ENCODE measurements at places on chromosomes 5 and 9.
A peak's percentile ranks its signal among the peaks of the same experiment; 100 is the strongest.

GRCh38 chr5:10456583-10457420 is 15.1 kb downstream of the ROPN1L start:
- no peak for DNase-seq

- peak; percentile 85 for DNase-seq
These were observed 37.0 kb downstream of the ALG2 start for GRCh38 chr9:99184475-99185347.

GRCh38 chr5:71954329-71954728 is 152.9 kb upstream of the MAP1B start:
- DNase-seq = no peak

- no peak for DNase-seq
These were observed 72.6 kb downstream of the ENTREP1 start for GRCh38 chr9:69397384-69398214.

DNA sequence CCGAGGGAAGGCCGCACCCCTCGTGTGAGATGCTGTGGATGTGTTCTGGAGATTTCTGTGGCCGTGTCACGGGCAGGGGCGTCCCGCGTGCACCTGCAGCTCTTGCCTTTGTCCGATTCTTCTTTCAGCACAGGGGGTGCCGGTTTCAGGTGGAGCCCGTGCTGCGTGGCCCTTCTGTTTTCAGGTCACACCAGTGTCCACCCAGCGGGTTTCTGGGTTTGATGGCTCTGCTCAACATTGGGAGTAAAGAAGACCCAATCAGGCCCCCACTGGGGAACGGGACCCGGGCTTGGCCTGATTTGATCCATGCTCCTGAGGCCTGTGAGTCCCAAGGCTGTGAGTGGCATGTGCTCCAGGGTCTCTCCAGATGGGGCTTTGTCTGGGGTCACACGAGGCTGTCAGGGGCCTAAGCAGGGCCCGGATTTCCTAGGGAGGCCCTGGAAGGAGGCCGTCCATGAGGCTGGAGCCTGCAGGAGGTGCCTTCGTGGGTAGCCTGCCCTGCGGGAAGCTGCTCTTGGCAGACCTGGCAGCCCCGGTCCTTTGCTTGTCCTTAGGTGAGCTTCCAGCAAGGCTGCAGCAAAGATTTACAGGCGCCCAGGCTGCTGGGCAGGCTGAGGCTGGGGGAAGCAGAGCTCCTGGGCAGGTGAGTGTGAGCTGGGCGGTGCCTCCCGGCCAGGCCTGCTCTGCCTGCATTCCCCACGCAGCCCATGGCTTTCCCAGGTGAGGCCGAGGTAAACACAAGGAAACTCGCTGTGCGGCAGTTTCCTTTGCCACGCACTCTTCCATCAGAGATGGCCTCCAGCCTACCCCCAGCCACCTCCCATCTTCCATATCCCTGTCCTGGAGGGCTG is 12.8 kb downstream of the MRPL36 start:
- no peak for DNase-seq

- DNase-seq = no peak
These were observed 30.0 kb upstream of the GPR21 start for GRCh38 chr9:123003466-123003865.

DNA sequence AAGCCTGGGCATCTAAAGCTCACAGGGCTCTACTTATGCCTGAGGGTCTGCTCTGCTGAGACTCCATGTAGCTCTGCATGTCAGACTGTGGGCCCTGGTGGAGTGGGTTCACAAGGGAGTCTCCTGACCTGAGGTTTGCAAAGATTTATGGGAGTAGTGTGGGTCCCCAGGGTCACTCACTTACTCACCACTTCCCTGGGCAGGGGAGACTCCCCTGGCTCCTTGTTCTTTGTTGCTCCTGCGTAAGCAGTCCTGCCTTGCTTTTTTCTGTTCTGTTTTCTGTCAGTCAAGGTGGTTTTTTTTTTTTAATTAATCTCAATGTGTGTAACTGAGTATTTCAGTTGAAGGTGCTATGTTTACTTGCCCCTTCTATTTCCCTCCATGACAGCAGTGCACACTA is 256.6 kb downstream of the TMEM38B start:
- no peak for DNase-seq

GRCh38 chr5:33364406-33364805 is 76.4 kb upstream of the TARS1 start:
- DNase-seq = no peak

GRCh38 chr5:170651604-170652277 is 131.8 kb upstream of the GABRP start:
- DNase-seq = no peak

DNA sequence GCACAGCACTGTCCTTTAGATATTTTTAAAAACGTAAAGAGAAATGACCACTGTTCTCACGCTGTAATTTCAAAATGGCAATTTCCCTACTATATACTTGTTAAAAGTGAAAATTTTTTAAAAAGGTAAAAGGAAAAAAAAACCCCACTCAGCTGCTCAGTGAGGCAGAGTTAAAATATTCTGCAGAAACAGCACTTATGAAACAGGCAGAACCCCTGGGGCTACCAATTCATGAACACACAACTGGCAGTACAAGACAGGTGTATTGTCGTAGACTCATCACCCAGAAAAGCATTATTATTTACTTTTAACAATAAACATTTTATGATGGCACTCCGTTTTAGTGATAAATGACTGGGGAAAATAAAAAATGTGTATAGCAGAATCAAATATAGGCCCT is 1.5 kb upstream of the RASGRF2 start:
- DNase-seq = no peak

DNA sequence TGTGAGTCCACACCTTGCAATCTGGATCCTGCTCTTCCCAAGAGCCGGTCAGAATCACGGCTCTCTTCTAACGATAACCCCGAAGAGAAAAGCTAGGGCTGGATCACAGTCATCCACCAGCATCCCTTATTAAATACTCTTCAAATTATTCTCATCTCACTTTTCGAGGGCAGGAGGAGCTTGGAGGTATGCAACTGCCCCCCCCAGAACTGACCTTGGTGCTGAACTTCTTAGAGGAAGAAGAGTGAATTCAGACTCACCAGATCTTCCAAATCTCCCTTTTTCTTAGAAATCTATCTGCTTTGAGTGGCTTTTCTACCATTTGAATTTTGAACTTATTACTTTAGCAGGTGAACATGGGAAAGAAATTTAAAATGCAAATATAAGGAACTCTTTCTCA is 75.7 kb downstream of the MED10 start:
- DNase-seq = no peak

DNA sequence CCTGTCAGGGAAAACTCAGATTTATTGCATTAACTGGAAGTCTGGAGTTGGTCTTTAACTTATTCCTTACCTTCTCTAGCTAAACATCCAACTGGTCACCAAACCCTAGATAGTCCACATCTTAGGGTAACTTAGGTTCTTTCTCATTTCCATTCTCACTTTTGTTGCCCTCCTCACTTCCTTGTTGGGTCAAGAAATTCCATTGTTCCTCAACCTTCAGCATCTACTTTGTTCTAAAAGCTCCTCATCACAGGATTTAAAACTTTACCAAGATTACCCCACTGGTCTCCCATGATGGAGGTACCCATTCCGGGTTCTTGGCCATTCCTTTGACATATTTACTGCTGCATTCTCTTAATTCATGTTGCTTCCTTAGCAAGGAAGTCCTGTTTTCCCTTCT is 32.1 kb downstream of the PTTG1 start:
- DNase-seq = no peak

GRCh38 chr9:116049456-116049855 is 104.1 kb upstream of the PAPPA start:
- no peak for DNase-seq

- no peak for DNase-seq
These were observed 112.8 kb downstream of the GCNT1 start for GRCh38 chr9:76571743-76572146.

DNA sequence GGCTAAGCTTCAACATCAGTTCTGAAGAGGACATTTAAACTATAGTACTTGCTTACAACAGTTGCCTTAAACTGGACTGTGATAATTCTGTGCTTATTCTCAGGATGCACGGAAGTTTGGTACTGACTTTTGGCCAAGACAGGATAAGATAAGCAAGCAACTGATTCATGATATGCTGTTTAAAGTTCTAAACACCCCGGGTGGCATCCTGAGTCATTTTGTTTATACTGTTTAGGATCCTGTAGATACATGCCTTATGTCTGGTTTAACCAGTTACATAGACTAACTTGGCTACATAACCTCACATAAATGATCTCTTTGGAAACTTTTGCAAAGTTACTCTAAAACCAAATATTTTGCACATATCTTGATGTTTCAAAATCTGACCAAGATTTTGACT is 95.9 kb downstream of the CDH9 start:
- no peak for DNase-seq

DNA sequence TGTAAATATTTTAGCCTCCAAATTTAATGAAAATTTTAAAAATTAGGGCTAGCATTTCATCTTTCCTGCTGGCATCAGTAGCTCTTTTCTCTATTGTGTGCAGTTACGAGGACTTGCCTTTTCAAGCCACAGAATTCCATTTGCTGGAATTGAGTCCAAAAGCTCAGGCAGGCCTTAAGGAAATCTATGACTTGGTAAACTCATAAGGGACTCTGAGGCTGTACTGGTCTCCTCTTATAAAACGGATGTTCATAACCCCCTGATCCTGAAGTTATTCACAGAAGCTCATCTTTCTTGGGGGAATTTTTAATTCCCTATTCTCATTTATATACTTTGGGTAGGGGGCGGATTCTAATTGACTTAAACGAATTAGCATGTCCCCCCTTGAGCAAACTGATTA is 23.4 kb downstream of the ANKRA2 start:
- DNase-seq = no peak

DNA sequence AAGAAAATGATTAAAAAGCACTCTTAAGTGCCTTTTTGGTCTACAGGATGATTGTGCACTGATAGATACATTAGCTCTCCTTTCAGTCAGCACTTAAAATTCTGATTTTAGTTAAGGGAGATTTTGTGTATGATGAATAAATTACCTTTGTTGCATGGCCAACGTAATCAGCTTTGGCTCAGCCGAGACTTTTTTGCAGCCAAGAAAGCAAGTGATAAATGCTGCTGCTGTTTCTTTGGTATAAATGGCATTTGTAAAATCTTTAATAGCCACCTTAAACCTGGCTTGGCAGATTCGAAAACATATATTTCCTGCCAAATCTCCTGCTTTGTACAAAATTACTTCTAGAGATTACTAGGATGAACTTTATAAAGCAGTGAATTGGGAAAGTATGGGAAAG is 147.7 kb downstream of the DCP2 start:
- no peak for DNase-seq

- peak; percentile 13 for DNase-seq
These were observed 72.7 kb downstream of the EPB41L4B start for GRCh38 chr9:109248133-109248581.

- no peak for DNase-seq
These were observed 155.5 kb upstream of the GRIN3A start for GRCh38 chr9:101893661-101894646.

DNA sequence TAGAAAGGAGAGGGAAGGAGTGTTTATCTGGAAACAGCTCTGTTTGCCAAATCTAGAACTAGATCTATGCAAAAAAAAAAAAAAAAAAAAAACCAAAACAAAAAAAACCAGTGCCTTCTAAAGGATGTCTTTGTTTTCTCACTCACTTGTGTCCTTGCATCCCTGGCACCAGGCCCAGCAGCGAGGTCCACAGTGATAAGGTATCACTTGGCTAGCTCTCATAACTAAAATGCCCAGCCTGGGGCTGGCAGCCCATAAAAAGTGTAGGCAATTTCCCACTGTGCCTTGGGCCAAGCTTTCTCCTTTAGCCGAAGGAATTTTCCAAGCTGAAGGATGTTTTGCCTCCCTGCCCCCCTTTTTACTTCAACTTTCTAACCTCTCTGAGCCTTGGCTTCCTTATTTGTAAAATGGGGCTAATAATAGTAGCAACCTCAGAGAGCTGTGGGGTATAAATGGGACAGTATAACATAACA is 20.8 kb downstream of the RGS3 start:
- DNase-seq = no peak

DNA sequence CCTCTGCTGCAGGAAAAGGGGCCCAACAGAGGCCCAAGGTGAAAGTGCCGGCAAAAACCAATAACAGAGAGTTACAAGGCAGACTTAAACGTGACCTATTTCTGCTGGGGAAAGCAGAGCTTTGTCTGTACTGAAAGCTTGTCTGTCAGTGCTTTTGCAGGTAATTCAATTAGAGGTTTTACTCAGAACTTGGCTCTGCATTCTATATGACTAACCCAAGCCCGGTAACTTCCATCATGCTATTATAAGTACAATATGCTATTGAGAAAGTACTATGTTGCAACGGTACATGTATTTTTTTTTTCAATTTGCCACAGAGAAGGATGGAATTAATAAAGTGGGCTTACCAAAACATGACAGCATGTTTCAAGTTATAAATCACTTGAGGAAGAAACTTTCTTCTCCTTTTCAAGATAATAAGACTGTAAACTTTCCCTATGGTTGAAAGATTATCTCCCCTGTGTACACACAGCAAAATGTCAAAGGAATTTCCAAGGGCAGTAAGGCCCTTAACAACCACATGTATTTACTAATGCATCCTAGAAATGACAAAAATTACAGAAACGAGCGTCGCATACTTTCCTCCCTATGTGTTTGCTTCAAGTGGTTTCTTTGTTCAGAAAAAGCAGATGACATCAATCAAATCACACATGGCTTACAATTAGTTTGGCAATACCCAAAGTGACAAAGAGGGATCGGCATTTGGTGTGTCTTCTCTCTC is 282.4 kb downstream of the EFNA5 start:
- no peak for DNase-seq

GRCh38 chr5:112923148-112923917 is 1.3 kb upstream of the REEP5 start:
- no peak for DNase-seq

- no peak for DNase-seq
These were observed 363.1 kb downstream of the PRELID2 start for GRCh38 chr5:145471831-145472612.

GRCh38 chr5:57117596-57117995 is 56.3 kb upstream of the GPBP1 start:
- no peak for DNase-seq

DNA sequence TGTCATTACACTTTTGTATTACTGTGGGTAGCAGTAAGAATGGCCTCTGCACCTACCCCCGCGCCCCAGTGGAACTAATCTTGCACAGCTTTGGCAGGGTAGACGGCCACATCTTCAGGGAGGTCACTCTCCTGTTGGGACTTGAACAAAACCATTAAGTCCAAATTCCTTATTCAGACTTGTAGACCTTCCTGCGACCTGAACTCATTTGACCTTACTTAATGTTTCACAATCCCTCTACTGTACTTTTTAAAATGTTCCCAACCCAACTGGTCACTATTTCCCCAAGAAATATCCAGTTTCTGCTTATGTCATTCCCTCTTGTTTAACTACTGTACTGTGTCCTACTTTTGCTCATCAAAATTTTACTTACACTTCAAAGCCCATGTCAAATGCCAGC is 5.3 kb upstream of the FAM120AOS start:
- no peak for DNase-seq

GRCh38 chr5:125713109-125713805 is 710.0 kb upstream of the GRAMD2B start:
- no peak for DNase-seq
